ENCODE measurements at places on chromosomes 1 and 21.

GRCh38 chr1:231611111-231611510 lies 15.5 kb upstream of the DISC1 start:
- no peak for DNase-seq

DNA sequence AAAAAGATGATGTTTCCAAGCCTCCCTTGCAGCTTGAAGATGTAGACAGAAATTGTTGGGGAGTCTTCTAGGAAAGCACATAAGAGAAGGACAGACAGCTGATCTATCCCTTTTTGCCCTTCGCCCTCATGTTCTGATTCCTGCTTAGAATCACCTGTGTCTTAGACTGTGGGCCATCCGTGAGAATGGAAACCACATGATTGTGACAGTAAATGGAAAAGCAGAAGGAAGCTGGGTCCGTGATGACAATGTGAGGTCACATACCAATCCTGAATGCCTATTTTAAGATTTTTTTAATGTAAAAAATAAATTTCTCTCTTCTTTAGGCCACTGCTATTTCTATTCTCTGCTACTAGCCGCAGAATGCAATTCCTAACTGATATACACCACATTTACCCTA lies 67.7 kb upstream of the C1orf87 start:
- DNase-seq, result no peak

DNA sequence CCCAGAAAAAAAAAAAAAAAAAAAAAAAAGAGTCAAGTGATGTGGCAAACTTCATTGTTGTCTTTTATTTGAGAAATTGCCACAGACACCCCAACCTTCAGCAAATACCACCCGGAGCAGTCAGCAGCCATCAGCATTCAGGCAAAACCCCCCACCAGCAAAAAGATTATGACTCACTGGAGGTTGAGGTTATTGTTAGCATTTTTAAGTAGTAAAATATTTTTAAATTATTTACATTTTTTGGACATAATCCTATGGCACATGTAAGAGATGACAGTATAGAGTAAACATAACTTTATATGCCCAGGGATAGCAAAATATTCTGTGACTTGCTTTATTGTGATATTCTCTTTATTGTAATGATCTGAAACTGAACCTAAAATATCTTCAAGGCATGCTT lies 95.6 kb downstream of the CENPF start:
- no peak for DNase-seq

- DNase-seq, result no peak
Measured at GRCh38 chr1:10189659-10190058, 20.7 kb upstream of the KIF1B start.

DNA sequence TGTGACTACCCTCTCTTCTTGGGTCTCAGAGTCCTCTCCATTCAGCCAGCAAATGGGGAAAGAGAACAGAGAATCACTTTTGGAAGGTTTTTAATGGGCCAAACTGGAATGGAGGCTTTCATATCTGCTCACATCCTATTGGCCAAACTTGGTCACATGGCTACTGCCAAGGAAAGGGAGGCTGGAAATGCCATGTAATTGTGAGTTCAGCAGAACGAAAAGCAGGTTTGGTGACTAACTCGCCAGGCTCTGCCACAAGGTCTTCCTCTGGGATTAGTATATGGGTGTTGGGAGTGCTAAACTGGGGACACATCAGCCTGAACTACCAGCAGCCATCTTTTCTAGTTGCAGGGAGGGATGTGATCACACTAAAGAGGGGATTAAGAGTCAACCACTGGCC lies 19.2 kb downstream of the RD3 start:
- DNase-seq, result no peak

DNA sequence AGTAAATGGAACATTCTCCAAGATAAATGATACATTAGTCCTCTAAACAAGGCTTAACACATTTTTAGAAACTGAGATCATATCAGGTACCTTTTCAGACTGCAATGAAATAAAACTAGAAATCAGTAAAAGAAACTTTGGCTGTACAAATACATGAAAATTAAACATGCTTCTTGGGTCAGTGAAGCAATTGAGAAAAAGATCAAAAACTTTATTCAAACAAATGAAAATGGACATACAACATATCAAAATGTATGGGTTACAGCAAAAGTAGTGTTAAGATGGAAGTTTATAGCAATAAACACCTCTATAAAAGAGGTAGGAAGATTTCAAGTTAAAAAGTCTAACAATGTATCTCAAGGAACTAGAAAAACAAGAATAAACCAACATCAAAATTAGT lies 598.5 kb downstream of the SMYD3 start:
- DNase-seq, result no peak

- DNase-seq, result no peak
Measured at GRCh38 chr1:97488530-97488929, 432.3 kb downstream of the DPYD start.

- no peak for DNase-seq
Measured at GRCh38 chr1:179303200-179303785, 9.7 kb downstream of the SOAT1 start.

DNA sequence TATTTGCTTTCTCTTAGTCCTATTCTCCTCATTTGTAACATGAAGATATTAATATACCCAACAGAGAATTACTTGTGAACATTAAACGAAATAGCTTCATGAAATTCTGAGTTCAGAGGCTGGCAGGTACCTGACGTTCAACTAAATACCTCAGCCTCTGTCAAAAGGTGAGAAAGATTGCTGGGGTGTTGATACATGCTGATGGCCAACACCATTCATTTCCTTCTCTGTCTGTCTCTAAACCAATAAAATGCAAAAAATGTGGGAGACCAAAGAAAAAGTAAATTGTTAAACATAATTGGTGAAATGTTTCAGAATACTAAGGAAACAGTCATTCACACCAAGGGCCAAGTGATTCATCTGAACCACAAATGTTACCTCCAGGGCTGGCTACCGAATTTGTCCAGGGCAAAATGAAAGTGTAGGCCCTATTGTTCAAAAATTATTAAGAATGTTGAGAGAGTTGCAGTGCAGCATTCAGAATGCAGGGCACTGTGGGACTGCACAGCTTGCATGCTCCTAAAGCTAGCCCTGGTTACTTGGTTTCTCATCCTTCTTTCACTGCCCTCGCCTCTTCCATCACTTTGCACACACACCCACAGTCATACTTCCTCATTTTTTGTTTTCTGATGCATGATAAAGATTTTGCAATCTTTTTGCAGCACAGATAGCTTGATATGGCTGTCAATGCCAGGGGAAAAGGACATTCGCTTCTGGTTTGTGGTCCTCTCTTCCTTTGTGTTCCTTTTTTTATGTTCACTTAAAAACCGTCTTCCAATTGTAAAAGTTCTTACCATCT lies 414.3 kb upstream of the NR5A2 start:
- no peak for DNase-seq

GRCh38 chr1:230910755-230911117 lies 42.4 kb upstream of the C1orf198 start:
- DNase-seq, result no peak

- DNase-seq, result no peak
Measured at GRCh38 chr1:206797534-206798383, 25.5 kb upstream of the IL10 start.

GRCh38 chr1:203591626-203592025 lies 35.0 kb upstream of the ATP2B4 start:
- no peak for DNase-seq

DNA sequence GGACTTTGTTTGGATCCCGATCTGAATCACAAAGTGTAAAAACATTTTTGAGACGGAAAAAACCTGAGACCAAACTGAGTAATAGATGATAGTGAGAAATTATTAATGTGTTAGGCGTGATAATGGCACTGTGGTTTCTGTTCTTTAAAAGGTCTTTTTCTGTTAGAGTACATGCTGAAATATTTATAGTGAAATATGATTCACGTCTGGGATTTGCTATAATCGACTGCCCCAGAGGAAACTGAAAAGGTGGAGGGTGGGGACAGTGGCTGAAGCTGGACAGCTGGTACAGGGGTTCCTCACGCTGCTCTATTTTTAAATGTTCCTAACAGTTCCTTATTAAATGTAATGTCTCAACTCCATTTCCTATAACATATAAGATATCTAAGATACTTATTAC lies 11.2 kb downstream of the URB1 start:
- no peak for DNase-seq

- no peak for DNase-seq
Measured at GRCh38 chr1:158509471-158510156, 37.6 kb downstream of the OR10R2 start.

DNA sequence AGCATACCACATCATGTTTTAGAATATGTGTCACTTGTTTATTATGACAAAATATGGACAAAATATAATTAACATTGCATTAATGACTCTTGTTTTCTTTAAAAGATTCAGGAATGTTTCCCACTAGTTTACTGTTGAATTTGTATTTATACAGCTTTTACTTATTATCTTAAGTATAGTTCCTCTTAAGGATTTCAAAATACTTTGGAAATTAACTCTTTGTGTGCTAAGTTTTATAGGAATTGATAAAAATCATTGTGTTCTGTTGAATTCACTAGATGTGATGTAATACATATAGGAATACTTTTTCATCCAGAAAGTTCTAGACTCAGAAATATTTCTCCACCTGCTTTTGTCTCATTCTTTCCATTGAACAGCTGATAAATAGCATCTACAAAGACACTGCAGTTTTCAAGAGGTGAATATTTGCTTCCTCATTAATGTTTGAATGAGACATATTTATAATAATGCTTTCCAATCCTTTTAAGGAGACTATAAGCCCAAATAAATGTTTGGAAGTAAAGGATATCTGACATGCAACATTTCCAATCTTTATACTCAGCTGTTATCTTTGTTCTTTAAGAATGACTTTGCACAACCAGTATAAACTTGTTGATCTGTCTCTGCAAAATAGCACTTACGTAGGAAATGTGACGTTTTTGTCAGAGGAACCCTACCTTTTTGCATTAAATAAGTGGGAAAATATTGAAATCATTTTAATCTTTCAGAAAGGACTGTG lies 38.4 kb upstream of the SAMSN1 start:
- DNase-seq, result no peak

DNA sequence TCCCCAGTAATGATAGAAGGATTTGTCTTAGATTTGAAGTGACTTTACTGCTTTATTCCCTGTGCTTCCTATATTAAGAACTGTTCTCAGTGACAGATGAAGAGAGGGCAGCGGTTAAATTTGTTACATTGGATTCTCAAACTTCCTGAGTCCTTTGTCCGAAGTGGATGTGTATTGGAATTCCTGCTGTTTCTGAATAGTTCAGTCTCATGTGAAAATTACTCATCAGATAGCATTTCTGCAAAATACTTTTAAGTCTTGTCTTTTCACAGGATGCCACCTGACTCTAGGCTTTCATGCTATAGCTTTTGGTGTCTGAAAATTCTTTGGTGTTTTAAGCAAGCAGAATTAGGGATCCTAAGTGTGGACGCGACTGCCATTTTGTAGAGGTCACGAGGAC lies 83.6 kb downstream of the PRDM2 start:
- DNase-seq, result no peak

GRCh38 chr1:7258589-7259135 lies 473.4 kb downstream of the CAMTA1 start:
- DNase-seq, result no peak

GRCh38 chr1:52153010-52153409 lies 11.1 kb downstream of the ZFYVE9 start:
- no peak for DNase-seq

DNA sequence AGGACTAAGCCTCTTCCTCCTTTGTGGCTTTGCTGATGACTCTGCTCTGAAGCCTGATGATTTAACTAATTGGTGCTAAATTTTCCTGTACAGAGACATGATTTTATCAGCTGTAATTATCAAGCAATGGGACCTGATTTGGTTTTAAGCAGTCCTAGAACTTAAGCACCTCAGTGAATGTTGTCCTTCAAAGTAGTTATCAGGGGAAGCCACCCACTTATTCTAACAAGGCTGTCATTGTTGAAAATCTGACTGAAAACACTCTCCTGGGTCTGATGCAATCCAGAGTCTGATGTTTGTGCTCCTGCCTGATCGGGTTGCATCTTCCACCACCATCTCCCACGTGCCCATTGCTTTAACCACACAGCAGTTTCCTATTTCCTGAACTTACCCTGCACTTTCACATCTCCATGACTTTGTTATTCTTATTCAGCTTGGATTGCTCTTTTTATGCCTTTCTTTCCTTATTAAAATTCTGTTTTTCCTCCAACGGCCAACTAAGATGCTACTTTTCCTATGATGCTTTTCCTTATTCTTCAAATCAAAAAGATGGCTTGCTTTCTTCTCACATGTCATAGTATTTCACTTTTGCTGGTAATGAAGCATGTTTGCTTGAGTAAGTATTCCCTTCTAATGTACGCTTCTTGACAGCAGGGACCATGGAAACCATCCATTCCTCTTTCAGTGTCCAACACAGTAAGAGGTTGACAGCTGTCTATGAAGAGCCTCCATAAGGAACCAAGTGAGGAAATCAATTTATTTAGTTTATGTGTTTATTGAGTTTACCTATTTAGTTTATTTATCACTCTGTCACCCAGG lies 55.0 kb downstream of the S1PR1 start:
- peak; percentile 21 for DNase-seq

GRCh38 chr1:6105218-6105679 lies 59.6 kb downstream of the KCNAB2 start:
- DNase-seq, result no peak

GRCh38 chr1:228144993-228145343 lies 4.8 kb upstream of the GJC2 start:
- DNase-seq, result no peak

- no peak for DNase-seq
Measured at GRCh38 chr1:38082769-38083263, 36.2 kb upstream of the POU3F1 start.

DNA sequence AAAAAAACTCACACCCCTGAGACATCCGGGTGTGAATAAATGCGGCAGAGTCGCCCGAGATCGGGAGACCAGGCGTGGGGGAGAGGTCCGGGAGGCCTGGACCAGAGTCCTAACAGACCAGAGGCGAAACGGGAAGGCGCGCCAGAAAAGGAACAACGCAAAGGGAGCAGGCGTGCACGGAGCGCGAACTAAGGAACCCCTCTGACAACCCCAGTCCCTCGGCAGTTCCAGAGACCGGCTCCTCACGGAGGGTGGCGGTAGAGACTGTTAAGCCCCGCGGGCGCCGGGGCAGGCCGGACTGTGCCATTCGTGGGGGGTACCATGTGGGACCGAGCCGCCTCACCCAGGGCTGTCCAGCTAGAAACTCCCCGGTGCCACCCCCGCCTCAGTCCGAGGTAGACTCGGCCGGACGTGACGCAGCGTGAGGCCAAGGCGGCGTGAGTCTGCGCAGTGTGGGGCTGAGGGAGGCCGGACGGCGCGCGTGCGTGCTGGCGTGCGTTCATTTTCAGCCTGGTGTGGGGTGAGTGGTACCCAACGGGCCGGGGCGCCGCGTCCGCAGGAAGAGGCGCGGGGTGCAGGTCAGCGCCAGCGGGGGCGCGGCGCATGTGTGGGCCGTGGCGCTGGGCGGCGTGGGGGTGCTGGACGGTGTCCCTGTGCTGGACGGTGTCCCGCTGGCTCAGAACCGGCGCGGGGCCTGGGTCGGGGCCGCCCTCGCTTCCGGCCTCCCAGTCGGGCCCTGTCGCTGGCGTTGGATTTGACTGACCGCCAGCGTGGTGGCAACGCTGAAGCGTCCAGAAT lies at the start of gene PARK7:
TSS of gene PARK7 (plus strand) at position 496 of the 798 bp plus-strand sequence. CDS start 1,075 bp downstream, outside the sequence.
- peak; percentile 100 for DNase-seq

DNA sequence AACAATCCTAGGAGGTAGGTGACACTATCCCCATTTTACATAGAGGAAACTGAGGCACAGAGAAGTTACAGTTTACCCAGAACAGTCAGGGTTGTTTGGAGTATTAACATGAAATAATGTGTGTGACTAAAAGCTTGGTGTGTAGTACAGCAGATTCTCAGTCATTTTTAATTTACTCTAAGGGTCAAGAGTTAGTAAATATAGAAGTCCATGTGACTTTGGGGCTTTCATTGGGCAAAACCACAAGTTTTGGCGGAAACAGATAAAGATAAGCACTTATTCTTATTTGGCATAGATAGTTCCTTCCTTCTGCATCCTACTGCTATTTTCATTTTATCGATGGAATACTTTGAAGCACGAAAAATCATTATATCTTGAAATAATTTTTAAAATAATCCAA lies 128.5 kb downstream of the DNM3 start:
- no peak for DNase-seq

Data from T-helper 17 cell (primary cell).